ENCODE measurements at places on chromosomes 3 and 15.

DNA sequence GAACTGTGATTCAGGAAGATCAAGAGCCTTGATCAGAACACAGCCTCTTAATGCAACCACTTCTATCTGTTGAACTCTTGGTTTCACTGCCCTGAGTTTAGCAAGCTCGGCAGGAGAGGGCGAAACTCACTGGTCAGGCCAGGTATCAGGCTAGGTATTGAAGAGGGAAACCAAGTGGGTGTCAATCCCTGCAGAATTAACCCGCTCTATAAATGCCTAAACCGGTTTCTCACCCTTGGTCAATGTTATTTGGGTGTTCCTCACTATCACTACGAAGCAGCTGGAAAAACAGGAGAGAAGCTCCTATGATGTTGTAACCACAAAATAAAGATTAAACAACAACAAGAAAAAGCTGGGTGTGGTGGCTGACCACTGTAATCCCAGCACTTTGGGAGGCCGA lies 23.9 kb downstream of the LIPH start:
- no peak for DNase-seq

DNA sequence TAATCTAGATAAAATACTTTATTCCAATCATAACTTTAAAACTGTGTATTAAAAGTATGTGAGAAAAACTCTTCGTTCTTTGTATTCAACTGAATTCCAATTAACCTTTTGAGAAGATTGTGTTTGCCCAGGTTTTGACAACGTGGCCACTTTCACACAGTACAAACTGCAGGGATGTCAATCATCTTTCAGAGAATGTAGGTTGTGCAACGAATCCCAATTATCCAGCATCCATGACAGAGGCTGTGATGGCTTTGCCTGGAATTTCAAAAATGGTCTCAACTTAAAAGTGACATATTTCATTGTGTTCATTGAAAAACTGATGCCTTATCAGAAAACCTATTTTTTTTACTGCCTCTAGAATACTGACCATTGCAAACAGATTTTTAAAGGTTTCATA lies 615.1 kb upstream of the KCNMB2 start:
- no peak for DNase-seq

DNA sequence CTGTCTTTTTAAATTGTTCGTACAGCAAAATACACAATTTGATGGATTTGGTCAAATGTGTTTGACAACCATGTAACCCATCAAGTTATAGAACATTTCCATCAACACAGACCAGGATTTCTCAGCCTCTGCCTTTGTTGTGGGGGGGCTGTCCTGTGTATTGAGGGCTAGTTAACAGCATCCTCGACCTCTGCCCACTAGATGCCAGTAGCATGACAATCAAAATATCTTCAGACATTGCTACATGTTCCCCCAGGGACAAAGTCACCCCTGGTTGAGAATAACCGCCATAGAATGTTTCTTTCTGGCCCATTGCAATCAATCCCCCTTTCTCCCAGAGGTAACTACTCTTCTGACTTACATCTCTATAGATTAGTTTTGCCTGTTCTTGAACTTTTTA lies 310.1 kb upstream of the RGMA start:
- DNase-seq = no peak

- no peak for DNase-seq
Measured at GRCh38 chr3:87053553-87053952, 62.6 kb upstream of the VGLL3 start.

GRCh38 chr15:92877416-92877815 lies 22.7 kb upstream of the CHD2 start:
- DNase-seq = no peak
